ENCODE measurements at places on chromosomes 4 and X. TPM values are rescaled to one million over a fixed set of nuclear protein-coding genes. Genes with fewer than 3 reads are reported as not detected.

PF4V1 gene
- total RNA-seq = not detected

PCDH18 gene
- total RNA-seq = 14.8 TPM

RS1 gene
- total RNA-seq = not detected

SHROOM2 gene
- total RNA-seq = 22.3 TPM

GLOD5 gene
- total RNA-seq = not detected

MAD2L1 gene
- 11.1 TPM for total RNA-seq

MTTP gene
- 0.26 TPM for total RNA-seq

SORCS2 gene
- total RNA-seq = 1.3 TPM

L1CAM gene
- 0.31 TPM for total RNA-seq

RASGEF1B gene
- 10.7 TPM for total RNA-seq

NAT8L gene
- 0.36 TPM for total RNA-seq

TMPRSS11A gene
- not detected for total RNA-seq

UGT2B15 gene
- not detected for total RNA-seq

TCEAL2 gene
- 11.1 TPM for total RNA-seq

CSAG1 gene
- total RNA-seq = 5.1 TPM

C4orf36 gene
- 0.72 TPM for total RNA-seq

HNRNPD gene
- 353 TPM for total RNA-seq

RAB39B gene
- total RNA-seq = 1.3 TPM

BBS12 gene
- total RNA-seq = 4.6 TPM

TMEM35A gene
- 2.6 TPM for total RNA-seq

EGF gene
- total RNA-seq = 15.0 TPM

F8 gene
- 4.5 TPM for total RNA-seq

NDST3 gene
- total RNA-seq = 11.9 TPM

CSAG3 gene
- 5.5 TPM for total RNA-seq

SNX12 gene
- total RNA-seq = 95.0 TPM

ADAM29 gene
- not detected for total RNA-seq

ADD1 gene
- total RNA-seq = 337 TPM

IRF2 gene
- 27.6 TPM for total RNA-seq

TMEM154 gene
- total RNA-seq = 6.7 TPM

SFRP2 gene
- 4.1 TPM for total RNA-seq

SRPX gene
- total RNA-seq = 23.8 TPM

DAPP1 gene
- not detected for total RNA-seq

SSX1 gene
- total RNA-seq = not detected
